ENCODE measurements at places on chromosomes 1 and 21.

DNA sequence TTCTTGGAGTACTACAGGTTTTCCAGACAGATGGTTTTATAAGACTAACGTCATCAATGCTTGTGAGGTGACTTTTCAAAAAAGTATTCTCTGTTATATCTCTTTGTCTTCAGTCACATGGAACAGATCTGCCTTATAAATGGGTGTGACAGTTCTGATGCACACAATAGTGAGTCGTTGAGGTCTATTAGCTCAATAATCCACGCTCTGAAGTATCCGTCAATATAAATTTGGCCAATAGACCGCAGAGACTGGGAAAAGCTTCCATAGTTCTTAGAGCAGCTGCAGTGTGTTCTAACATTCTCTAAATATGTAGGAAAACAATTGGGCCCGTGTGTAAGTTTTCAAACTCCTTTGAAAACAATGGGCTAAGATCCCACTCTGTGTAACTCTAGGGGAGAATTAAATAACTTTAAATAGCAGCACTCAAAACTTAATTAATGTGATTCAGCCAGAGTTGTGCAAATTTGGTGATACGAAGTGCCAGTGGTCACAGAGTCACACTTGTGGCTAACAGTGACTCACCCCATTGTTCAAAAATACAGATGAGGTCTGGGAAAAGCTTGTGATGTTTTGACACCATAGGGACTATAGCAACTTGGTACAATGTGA, 316.0 kb downstream of the LMO4 start:
- DNase-seq, result no peak

DNA sequence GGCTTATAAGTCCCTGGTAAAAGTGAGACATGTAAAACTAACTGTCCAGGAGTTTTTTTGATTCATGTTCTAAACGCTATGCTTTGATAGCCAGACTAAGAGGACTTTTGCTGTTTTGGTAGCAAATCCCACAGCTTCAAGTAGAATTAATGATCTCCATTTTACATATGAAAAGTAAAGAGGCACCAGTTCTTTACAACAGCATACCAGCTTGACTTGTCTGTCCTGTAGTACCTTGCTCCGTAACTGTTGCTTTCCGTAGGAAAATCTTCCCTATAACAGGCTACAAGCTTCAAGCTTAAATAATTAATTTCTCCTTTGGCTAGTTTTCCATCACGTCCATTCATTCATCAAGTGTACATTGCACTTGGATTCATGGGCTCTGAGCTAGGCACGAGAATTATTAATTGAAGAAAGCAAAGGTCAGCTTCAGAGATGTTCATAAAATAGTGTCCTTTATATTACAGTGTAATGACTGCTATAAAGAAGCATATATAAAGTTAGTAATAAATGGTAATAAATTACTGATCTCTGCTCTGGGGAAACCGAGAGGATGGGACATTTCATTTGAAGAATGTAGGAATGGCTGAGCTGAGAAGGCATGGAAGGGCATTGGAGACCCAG, 29.2 kb downstream of the B3GALT5 start:
- no peak for DNase-seq

GRCh38 chr1:70043804-70044203, 161.6 kb downstream of the LRRC40 start:
- no peak for DNase-seq

DNA sequence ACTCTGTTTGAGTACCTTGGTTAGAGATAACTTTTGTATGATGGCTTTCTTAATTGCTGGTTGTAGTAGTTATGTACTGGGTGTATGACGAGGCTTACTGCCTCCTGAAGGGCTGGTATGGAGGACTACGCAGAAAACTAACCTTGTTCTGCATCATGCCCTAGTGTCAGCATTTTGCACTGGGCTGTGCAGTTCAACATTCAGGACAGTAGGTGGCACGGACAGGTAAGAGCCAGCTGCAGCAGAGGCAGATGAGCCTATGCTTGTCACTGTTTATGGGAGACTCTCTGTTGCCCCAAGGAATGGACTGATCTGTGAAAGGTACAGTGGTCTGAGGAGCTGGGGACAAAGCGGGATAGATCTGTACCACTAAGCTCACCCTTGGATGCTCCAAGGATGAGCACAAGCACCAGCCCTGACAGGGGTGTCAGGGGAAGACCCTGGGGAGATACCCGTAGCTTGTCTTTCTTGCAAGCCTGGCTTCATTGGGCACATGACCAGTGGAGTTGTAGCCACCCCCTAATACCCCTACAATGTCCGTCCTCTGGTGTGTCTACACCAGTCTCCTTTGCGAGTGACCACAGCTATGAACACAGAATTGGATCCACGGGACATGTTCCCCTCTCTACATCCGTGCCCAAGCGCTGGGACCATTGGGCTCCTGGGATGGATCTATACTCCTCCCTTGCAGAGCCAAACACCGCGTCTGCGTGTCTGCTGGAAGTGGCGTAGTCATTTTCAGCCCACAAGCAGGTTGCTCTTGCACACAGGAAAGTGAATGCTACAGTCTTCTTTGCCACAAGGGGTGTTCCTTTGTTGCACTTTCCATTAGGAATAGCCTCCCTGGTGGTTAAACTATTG, 51.1 kb upstream of the CFHR3 start:
- DNase-seq, result no peak

- no peak for DNase-seq
These were observed 5.5 kb downstream of the CROCC start for GRCh38 chr1:16927256-16927655.

GRCh38 chr1:30754684-30755171, 2.8 kb downstream of the LAPTM5 start:
- no peak for DNase-seq

- no peak for DNase-seq
These were observed 33.9 kb downstream of the COQ8A start for GRCh38 chr1:226973898-226974543.

- no peak for DNase-seq
These were observed 366.1 kb upstream of the DUSP10 start for GRCh38 chr1:222107975-222108374.

Measured in renal cortex interstitium (tissue), 15 donors.